Activated CD4-positive, alpha-beta T cell treated with anti-CD3 and anti-CD28 coated beads, Interleukin-2, amount 50 U/mL, for 1 hour (primary cell): ENCODE measurements at places on chromosomes 2 and 18.
A peak's percentile ranks its signal among the peaks of the same experiment; 100 is the strongest.

DNA sequence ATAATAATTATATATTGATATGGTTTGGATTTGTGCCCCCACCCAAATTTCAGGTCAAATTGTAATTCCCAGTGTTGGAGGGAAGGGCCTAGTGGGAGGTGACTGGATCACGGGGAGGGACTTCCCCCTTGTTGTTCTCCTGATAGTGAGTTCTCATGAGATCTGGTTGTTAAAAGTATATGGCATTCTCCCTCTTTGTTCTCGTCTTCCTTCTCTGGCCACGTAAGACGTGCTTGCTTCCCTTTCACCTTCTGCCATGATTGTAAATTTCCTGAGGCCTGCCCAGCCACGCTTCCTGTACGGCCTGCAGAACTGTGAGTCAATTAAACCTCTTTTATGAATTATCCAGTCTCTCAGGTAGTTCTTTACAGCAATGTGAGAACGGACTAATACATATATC is 88.3 kb downstream of the ROCK2 start:
- no peak for DNase-seq

- no peak for DNase-seq
Observed at GRCh38 chr2:179170901-179171300, 93.7 kb downstream of the SESTD1 start.

DNA sequence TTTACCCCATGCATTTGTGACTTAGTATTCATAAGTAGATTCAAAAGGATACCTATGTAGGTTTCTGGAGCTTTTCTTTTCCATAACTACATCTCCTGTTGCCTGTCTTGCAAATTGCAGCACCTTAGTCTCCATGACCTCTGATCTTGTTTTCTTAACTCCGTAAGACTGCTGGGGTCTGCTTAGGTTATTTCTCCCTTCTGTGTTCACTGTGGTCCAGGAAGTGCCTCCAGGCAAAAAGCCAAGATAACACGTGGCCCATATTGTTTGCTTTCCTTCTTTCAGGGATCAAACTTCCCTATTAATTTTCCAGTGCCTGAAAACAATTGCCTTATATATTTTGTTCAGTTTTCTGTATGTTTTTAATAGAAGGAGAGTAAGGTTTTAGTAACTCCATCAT is 86.4 kb downstream of the GCA start:
- no peak for DNase-seq

DNA sequence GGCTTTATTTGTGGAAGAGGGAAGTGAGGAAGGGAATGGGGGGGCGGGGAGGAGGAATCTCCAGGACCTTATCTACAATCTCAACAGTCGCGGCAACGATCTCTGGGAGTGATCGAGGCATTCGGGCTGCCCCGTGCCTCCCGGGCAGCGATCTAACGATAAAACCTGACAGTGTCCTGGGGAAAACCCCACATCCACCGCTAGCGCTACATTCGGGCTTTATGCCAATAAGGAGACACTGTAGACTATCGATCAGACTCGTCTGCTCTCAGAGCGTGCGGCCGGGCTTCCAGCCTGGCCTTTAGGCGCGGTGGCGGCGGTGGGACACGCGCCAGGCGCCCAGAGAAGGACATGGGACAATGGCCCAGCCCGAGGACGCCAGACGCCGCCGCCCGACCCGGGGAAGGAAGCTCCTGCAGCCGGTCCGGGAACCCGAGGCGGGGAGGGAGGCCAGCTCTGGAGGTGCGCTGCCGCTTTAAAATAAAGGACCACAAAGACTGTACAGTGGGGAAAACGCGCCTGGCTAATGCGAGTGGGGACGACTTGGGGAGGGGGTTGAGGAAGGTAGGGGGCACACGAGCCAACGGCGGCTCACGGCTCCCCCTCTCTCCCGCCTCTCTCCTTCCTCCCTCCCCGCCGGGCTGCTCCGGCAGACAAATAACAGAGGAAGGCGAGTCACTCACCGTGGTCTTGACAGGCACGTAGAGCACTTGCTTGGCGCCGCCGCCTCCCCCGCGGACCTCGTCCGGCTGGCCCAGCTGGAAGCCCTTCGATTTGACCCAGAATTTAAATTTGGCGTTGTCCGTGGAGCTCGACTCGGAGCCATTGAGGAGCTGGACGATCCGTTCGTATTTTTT is 2.2 kb downstream of the NOL4 start:
- DNase-seq, result no peak

GRCh38 chr2:154623819-154624218 is 74.7 kb upstream of the KCNJ3 start:
- no peak for DNase-seq

- no peak for DNase-seq
Observed at GRCh38 chr18:26356045-26356785, 130.0 kb downstream of the TAF4B start.

GRCh38 chr2:143946436-143947391 is 573.2 kb downstream of the ZEB2 start:
- DNase-seq, result no peak

- DNase-seq, result no peak
Observed at GRCh38 chr18:51523671-51524070, 326.2 kb upstream of the MEX3C start.

DNA sequence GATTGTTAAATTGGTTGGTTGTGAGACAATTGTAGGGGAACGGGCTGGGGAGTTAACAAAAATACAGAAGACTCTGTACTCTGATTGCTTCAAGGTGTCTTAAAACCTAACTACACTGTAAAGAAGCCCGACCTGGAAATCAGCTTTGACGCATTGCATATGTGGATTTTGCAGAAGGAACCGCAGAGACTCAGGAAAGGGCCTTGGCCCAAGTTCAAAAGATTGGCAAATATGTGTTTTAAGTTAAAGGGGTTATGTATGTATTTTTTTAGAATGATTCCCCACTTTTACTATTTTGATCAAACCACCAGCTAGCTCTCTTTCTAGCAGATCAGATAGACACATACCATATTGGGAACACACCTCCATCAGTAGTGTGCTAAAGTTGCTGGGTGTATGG is 18.0 kb upstream of the EDAR start:
- DNase-seq, result no peak

DNA sequence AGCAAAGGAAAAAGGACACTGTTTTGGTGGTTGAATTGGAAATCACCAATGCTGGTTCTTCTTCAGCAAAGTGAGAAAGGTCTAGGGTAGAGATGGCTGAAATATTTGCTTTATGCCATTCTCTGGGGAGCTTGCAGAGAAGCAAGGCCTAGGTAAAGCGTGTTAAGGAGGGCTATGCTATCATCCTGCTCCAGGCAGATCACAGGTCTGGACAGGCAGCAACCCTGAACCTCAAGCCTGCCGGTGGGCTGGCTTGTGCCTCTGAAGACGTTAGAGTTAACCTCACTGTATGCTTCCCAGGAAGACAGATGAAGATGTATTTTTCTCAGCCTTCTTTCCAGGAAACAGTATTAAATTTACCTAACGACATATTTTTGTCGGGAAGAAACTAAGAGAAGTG is 138.5 kb upstream of the LYPD6 start:
- no peak for DNase-seq

DNA sequence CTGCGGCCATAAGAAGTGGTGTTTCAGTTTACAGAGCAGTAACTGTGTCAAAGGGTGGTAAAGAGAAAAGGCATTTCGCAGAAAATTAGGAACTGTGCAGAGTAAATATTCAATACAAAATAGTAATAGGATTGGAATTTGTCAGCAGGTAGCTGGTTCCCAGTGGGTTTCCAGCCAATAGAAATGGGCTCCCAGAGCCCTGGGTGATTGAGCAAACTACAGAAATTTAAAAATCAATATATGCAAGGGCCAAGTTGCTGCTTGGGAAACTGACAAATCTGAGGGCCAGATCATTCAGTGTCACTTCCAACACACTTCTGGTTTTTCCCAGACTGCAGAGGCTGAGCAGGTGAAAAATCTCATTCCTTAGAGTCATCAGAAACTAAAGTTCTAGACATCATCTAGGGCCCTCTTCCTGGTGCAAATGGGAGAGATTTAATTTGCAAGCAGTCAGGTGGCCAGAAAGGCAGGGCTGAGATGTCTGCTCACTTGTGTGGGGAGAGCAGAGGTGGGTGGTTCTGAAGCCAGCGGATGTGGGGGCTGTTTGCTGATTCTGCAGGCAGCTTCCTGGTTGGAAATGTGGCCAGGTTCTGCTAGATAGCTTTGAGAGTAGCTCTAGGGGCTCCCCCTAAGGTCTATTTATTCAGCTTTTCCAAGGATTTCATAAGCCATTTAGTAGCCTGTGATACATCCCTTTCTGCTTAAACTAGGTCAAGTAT is 182.4 kb downstream of the NCK2 start:
- DNase-seq, result peak; percentile 38
